Stimulated activated effector memory CD8-positive, alpha-beta T cell treated with anti-CD3 and anti-CD28 coated beads, Interleukin-12 subunit alpha, Interleukin-12 subunit beta, amount 100 ng/mL, for 72 hours (primary cell): ENCODE measurements at places on chromosomes 13 and 19.
A peak's percentile ranks its signal among the peaks of the same experiment; 100 is the strongest.

DNA sequence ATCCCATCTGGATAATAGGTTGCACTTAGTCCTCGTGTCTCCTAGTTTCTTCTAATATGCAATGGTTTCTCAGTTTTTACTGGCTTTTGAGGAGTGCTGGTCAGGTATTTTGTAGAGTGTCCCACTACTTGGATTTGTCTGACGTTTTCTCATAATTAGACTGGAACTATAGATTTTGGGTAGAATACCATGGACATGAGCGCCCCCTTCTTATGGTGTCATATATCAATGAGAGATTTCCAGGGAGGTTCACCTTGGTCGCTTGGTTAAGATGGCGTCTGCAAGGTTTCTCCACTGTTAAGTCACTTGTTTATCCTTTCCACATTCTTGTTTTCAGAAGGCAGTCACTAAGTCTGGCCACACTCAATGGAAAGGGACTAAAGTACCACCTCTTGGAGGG, 6.7 kb downstream of the SOHLH2 start:
- DNase-seq = no peak

DNA sequence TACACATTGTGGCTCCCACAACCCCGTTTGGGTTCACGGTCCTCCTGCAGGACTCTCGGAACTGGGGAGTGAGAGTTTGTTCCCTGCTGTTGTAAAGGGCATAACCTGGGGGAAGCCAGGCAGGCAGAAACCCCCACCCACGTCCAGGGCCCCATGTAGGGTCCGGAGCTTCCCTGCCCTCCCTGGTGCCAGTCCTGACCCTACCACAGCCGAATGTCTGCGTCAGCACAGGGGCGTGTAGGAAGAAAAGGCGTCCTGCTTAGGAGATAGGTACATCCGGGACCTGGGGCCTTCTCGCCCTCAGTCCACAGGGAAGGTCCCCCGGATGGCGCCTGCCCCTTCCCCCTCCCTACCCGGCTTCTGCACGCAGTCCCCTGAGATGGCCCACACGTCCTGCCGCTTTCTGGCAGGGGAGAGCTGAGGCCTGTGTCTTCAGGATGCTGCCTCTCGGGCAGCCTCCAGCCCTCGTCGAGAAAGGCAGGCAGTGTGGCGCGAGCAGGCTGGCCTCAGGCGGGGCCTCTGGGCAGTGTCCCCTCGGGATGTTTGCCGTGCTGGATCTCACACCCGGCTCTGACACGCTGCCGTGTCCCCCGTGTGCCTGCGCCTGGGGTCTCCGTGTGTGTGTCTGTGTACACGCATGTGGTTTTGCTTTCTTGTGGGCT, 19.1 kb downstream of the CSNK1G2 start:
- no peak for DNase-seq

- no peak for DNase-seq
These were observed 1.3 kb downstream of the RAD23A start for GRCh38 chr19:12946731-12947496.

GRCh38 chr19:17183858-17184321, 31.3 kb upstream of the USE1 start:
- no peak for DNase-seq

DNA sequence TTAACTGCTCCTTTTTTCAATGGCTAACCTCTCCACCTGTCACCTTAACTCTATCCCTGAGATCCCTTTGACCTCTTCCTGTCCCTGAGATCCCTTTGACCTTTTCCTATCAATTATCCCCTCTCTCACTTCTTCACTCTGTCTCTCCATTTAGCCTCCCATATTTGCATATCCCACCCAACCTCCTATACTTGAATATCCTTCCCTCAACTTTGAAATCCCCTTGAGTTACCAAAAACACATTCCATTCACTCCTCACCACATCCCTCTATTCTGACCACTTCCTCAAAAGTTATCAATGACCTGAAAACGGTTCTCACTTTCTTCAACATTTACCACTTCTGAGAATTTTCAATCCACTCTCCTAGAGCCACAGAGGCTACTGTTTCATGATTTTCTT, 3.0 kb downstream of the MYCBP2 start:
- DNase-seq = no peak

DNA sequence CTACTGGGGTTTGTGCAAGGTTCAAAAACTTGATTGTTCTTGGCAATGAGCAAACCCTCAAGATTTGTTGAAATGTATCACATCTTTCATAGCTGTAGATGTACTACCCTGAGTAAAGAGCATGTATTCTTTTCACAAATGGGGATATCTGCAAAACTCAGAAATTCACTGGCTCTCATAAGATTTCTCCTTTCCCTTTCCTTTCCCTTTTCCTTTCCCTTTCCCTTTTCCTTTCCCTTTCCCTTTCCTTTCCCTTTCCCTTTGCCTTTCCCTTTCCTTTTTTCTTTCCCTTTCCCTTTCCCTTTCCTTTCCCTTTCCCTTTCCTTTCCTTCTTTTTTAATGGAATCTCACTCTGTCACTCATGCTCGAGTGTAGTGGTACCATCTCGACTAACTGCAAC, 69.1 kb downstream of the FNDC3A start:
- no peak for DNase-seq

DNA sequence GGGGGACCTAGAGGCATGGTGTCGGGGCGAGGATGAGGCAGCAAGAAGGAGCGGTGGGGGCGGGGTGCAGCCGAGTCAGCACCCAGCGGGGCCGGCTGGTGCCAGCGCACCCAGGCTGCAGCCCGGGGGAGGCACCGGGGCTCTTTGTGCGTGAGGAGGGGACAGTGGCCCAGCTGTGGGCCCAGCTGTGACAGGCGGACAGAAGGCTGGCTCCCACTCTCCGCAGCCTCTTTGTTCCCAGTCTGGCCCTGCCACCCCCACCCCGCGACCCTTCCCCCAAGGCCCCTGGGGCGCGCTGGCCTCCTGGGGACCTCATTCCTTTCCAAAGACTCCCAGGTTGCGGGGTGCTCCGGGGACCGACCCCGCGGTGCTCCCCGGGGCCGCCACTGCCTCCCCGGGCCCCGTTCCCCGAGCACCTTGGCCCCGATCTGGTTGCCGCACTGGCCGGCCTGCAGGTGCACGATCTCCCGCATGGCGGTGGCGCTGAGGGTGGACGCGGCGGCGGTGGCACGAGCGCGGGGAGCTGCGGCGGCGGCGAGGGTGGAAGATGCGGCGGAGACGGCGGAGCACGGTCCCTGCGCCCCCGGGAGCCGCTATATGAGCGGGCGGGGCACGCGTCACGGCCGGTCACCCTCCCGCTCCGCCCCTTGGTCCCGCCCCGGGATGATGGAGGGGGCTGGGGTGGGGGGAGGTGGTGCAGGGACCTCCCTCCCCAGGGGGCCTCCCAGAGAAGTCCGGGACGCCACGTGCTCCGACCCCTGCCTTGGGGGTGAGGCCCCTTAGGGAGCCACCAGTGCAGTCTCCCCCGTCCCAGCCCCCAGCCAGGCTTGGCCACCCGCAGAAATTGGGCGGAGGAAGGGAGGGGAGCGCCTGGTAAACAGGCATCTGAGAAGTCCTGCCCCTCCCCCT, at the start of gene TUBB4A:
Gene TUBB4A, minus strand, starts transcription at position 570 of the 909 bp plus-strand sequence. Its CDS starts 97 bp downstream, at position 473.
- DNase-seq = peak; percentile 78

DNA sequence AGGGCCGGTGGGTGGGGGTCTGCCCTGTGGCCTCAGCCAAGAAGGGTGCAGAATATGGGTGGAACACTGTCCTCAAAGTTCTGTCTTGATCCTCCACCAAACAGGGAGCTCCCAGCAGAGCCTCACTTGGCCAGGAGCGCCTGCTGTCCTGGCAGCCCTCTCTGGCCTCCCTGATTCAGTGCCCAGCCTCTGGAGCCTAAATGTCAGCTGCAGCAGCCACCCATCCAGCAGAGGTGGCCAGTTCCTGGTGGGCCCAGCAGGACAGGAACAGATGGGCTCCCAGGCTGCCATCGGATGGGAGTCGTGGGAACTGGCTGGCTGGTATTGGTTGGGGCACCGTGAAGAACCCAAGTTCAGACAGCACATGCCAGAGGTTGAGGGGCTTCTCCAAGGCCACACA, 1.8 kb upstream of the USE1 start:
- DNase-seq = no peak

DNA sequence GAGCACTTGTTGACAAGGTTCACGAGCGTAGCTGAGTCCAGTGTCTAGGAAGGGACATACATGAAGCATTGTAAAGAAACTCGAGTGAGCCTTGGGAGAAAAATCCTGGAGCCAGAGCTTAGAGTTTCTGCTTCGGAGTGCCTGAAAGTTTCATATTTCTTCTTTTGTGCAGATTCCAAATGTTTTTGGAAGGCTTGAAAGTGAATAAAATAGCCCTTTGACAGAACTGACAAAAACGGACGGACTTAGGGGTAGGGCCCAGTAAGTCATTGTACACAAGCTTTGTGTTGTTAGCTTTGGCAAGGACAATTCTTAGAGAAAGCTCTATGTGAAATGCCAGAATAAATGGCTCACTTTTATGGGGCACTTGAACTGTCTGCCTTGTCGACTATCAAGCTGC, 2.8 kb downstream of the RNF113B start:
- no peak for DNase-seq

DNA sequence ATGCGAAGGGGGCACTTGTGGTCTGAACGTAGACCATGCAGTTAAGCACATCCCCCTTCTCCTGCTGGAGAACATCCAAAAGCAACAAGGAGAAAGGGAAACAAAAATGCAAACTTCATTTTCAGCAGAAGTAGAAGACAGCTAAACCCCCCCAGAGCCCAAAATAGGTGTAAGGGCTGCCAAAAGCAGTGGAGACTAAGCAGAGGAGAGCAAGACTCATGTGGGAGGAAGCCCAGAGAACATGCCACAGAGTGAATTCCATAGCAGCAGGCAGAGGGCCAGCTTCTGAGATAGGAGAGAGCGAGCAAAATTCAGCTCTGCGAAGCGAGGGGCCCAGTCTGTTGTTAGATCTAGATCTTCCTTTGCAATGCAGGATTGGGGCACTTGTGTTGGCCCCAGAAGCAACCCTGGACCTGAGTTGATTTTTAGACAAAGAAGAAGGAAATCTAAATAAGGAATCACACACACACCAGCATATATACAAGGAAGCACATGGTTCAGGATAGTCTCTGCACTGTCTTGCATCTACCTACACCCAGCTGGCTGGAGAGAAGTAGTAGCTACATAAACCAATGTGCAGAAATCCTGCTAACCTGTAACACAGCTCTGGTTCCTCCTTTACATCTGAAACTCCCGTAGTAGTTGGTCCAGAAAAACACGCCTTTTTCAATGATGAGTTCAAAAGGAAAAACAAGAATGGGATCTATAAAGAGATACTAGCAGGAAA, 199.6 kb downstream of the SPRY2 start:
- DNase-seq = no peak

DNA sequence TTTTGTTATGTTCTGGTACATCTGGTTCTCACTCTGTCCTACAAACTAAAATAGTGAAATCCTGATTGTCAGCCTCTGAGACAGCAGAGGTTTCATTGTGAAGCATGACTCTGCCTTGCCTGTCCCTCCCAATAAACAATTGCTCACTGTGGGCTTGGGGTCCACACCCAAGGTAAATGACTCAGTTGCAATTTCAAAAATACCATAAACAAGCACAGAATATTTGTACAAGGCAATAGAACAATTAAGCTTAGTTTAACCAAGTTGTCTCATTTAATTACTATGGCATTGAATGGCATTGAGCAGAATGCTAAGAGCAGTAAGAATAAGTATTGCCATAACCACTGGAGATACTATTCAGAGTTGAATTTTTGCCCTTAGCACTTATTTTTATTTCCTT, 353.6 kb downstream of the SPRY2 start:
- DNase-seq = no peak

DNA sequence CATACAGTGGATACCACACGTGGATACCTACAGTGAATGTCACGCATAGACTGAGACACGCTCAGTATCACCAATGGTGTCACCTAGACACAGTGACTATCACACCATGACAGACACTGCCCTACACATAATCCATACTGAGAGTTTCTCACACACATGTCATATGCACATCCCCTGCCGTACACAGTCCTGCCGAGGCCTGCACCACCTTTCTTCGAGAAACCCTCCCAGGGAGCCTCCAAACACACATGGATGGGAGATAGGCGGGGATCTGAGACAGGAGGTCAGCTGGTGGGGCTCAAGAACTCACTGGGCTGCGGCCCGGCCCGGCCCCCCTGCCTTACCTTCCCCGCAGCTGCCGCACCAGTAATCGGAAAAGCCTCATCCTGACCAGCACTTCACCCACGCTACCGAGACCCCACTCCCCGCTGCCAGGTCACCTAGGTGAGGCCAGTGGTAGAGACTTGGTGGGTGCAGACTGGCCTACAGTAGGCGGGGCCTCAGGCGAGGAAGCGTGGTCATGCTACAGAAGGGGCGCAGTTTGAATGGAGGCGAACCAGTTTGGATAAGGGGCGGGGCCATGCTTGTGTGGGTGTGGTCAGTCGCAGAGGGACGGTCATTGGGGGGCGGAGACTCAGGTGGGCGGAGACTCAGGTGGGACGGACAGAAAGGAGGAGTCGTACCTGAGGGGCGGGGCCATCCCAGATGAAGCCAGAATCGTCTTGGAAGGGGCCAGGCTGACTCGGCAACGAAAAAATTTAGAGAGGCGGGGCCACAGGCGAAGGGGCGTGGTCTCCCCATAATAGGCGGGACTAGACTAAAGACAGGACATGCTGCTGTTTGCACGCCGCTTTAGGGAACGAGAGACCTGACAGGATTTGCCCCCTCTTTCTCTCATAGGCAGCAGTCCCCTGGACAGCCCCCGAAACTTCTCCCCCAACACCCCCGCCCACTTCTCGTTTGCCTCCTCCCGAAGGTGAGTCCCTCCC, 2.1 kb downstream of the MAST1 start:
- peak; percentile 32 for DNase-seq
